PC-3 (cell line): ENCODE measurements at places on chromosomes 16 and 17. TPM values are rescaled to one million over a fixed set of nuclear protein-coding genes. Genes with fewer than 3 reads are reported as not detected.

DNA sequence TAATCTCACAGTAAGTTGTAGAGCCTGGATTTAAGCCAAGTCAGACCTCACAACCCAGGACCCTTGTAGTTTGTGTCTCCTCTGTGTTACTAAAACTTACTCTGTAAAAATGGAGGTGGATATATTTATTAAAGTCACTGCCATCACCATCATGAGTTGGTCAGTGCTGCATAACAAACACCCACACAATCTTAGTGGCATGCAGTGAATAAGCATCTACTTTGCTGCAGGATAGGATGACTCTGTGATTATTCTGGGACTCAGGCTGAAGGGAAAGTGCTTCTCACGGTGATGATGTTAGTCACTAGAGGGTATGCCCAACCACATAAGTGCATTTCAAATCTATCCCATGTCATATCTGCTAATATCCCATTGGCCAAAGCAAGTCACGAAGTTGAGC is 398.7 kb downstream of the XYLT1 start:
- no peak overlapping the region for H3K4me3 ChIP-seq
- no peaks in the 10 kb centered on the region for H3K4me1 ChIP-seq

The OR4D1 gene
- not detected in 2 replicates for total RNA-seq

GRCh38 chr16:57615813-57616212 is 12.6 kb upstream of the ADGRG1 start:
- peaks cover 38% of the 10 kb centered on the region for H3K4me1 ChIP-seq
- no peaks in the 10 kb centered on the region for H3K36me3 ChIP-seq
- DNase-seq = no peak
- H3K27me3 ChIP-seq = no peaks in the 10 kb centered on the region

DNA sequence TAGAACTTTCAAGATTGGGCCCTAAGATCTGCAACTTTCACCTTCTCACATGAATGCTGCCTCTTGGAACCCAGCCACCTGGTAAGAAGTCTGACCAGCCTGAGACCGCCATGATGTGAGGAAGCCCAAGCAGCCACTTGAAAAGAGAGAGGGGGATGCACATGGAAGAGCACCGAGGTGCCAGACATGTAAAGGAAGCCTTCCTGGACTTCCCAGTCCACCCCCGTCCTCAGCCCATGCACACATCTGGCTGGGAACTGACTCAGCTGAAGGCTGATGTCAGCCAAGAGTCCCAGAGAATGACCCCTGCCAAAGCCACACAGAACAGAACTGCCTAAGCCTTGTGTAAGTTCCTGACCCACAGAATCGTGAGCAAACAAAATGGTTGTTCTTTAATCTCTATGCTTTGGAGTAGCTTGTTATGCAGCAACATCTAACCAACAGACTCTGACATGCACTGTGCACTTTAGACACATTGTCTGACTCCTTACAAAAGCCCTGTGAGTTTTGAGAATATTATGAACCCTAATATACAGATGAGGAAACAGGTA is 86.7 kb downstream of the RMI2 start:
- no peaks in the 10 kb centered on the region for H3K27me3 ChIP-seq
- no peak overlapping the region for H3K4me3 ChIP-seq
- no peaks in the 10 kb centered on the region for H3K4me1 ChIP-seq
- H3K27ac ChIP-seq = no peak overlapping the region
- no peaks in the 10 kb centered on the region for H3K36me3 ChIP-seq

- H3K4me1 ChIP-seq = no peaks in the 10 kb centered on the region
- H3K27me3 ChIP-seq = no peaks in the 10 kb centered on the region
- no peak overlapping the region for H3K4me3 ChIP-seq
- H3K36me3 ChIP-seq = no peaks in the 10 kb centered on the region
These were observed 17.6 kb upstream of the MAF start for GRCh38 chr16:79618041-79618691.

DNA sequence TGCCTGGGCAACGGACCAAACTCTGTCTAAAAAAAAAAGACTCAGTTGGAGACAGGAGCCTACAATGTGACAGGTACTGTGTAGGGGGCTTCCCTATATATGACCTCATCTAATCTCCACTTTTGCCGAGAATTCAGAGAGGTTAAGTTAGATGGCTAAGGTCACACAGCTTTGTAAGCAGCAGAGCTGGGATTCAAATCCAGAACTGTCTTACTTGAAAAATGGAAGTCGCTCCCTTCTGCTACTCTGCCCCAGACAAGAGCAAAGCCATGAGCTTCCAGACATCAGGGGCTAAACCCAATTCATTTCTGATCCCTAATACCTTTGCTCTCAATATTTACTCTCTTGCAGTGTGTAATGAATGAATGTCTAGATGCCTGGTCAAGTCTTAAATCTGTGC is 41.5 kb upstream of the ABCC12 start:
- peaks cover 10% of the 10 kb centered on the region for H3K4me1 ChIP-seq
- no peaks in the 10 kb centered on the region for H3K27me3 ChIP-seq
- H3K4me3 ChIP-seq = no peak overlapping the region
- no peak overlapping the region for H3K27ac ChIP-seq
- no peaks in the 10 kb centered on the region for H3K36me3 ChIP-seq

The ERI2 gene
- 13.2 and 15.4 TPM in 2 replicates for total RNA-seq

The NPIPB8 gene
- total RNA-seq = 1.1 TPM in 1 of 2 replicates, not detected in the other

GRCh38 chr17:76493505-76494167 is 7.6 kb downstream of the RHBDF2 start:
- H3K4me1 ChIP-seq = peaks cover 24% of the 10 kb centered on the region
- H3K36me3 ChIP-seq = no peaks in the 10 kb centered on the region
- H3K4me3 ChIP-seq = no peak overlapping the region
- no peaks in the 10 kb centered on the region for H3K27me3 ChIP-seq

DNA sequence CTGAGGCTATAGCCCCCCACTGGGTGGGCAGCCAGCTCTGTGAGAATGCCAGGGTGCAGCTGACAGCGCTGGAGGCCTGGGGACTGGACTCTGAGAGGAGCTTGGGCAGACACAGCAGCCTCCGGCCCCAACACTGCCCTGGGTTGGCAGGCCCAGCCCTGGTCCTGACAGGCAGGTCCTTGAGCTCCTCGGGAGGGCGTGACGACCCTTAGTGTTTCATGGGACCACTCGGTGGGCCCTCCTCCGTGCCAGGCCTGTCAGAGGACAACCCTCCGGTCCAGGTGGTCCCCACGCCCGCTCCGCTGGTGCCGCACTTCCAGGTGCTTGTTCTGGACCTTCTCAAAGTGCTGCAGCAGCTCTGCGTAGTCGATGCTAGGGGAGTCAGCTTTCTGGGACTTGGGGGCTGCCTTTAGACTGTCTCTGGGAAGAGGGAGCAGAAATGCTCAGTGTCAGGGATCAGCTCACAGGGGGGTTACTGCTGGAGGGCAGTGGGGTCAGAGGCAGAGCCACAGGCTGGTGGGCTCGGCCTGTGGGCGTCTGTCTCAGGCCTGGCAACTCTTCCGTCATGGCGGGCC is 1.9 kb upstream of the MTSS2 start:
- H3K4me1 ChIP-seq = peaks cover 18% of the 10 kb centered on the region
- H3K27ac ChIP-seq = no peak overlapping the region

- no peak overlapping the region for H3K27ac ChIP-seq
- H3K4me1 ChIP-seq = peaks cover 3% of the 10 kb centered on the region; the same call in 1 of the 2 replicates
- H3K36me3 ChIP-seq = no peaks in the 10 kb centered on the region
- no peaks in the 10 kb centered on the region for H3K27me3 ChIP-seq
- DNase-seq = no peak
- H3K4me3 ChIP-seq = no peak overlapping the region
These were observed 9.2 kb upstream of the SSTR2 start for GRCh38 chr17:73155410-73156165.

The GFAP gene
- 0.29 and 0.46 TPM in 2 replicates for total RNA-seq

- peaks cover 30% of the 10 kb centered on the region for H3K36me3 ChIP-seq
- H3K4me3 ChIP-seq = no peak overlapping the region
- H3K27ac ChIP-seq = no peak overlapping the region
- H3K4me1 ChIP-seq = no peaks in the 10 kb centered on the region
- H3K27me3 ChIP-seq = no peaks in the 10 kb centered on the region
These were observed 17.2 kb downstream of the TBCD start for GRCh38 chr17:82769041-82769440.

The TMEM106A gene
- total RNA-seq = not detected in 2 replicates

- H3K36me3 ChIP-seq = no peaks in the 10 kb centered on the region
- H3K27me3 ChIP-seq = no peaks in the 10 kb centered on the region
- H3K27ac ChIP-seq = no peak overlapping the region
- peaks cover 22% of the 10 kb centered on the region for H3K4me1 ChIP-seq
- no peak overlapping the region for H3K4me3 ChIP-seq
These were observed 92.8 kb downstream of the AMFR start for GRCh38 chr16:56332464-56333079.

GRCh38 chr17:77677211-77677610 is 281.3 kb upstream of the TNRC6C start:
- no peak overlapping the region for H3K4me3 ChIP-seq
- H3K27me3 ChIP-seq = peaks cover 78% of the 10 kb centered on the region
- H3K36me3 ChIP-seq = no peaks in the 10 kb centered on the region
- no peak overlapping the region for H3K27ac ChIP-seq
- no peak for DNase-seq

DNA sequence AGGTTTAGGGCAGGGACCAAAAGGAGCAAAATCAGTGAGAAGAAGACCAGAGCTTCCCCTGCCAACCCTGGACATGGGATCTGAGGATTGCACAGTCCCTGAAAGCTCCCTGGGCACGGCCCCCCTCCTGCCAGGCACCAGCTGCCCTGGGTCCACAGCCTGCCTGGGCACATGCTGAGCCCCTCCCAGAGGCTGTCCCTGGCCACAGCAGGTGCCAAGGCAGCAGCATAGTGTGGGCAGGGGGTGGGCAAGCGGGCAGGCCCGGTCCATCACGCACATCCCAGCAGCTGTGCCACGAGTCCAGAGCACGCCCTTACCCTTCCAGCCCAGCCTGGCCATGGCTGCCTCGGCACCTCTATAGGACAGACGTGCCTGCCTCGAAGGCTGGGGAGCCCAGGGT is 12.7 kb downstream of the SCN4A start:
- H3K36me3 ChIP-seq = no peaks in the 10 kb centered on the region
- H3K4me1 ChIP-seq = no peaks in the 10 kb centered on the region
- H3K27me3 ChIP-seq = no peaks in the 10 kb centered on the region
- DNase-seq = no peak
- H3K4me3 ChIP-seq = no peak overlapping the region
- no peak overlapping the region for H3K27ac ChIP-seq

GRCh38 chr17:76584427-76585032 is 1.1 kb downstream of the ST6GALNAC2 start:
- 0 out of 2 replicates have a peak, but pooled peaks cover 4% of the 10 kb centered on the region for H3K4me1 ChIP-seq
- no peak for DNase-seq
- no peak overlapping the region for H3K27ac ChIP-seq
- H3K4me3 ChIP-seq = peak overlapping the region; percentile 80
- no peaks in the 10 kb centered on the region for H3K36me3 ChIP-seq

The CPHXL2 gene
- not detected in 2 replicates for total RNA-seq

DNA sequence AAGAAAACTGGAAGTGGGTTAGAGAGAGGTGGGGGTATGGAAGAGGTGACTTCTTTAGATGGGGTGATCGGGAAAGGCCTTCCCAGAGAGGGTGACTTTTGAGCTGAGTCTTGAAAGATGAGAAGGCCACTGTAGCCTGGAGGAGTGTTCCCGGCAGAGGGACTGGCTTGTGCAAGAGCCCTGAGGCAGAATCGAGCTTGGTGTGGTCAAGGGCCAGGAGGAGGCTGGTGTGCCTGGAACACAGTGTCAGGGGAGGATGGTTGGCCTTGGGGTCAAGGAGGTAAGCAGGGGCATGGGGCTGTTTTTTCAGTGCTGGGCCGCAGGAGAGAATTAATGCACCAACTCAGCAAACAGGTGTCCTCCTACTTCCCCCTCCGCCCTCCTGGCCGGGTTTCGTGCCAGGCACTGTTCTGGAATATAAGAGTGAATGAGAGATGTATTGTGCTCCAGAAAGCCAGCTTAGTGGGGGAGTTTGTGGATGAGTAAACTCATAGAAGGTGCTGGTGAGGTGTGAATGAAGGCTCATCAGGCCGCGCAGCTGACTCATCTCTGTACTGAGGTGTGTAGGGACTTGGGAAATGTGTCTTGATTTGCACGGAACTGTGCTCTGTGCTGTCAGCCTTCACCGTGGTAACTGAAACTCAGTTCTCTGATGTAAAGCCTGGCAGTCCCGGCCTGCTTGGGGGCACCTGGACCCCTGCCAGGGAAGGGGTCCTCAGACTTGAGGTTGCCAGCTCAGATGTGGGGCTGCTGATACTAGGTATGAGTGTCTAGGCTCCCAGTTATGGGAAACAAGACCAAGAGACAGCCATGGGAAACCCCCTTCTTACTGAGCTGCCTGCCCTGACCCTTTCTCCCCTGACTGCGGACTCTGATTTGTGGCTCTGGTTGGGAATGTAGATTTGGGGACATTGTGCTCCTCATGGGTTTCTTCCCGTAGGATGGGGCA is 15.3 kb downstream of the KSR1 start:
- no peak for DNase-seq
- H3K27me3 ChIP-seq = no peaks in the 10 kb centered on the region
- H3K36me3 ChIP-seq = no peaks in the 10 kb centered on the region
- no peak overlapping the region for H3K27ac ChIP-seq
- no peaks in the 10 kb centered on the region; the same call in 1 of the 2 replicates for H3K4me1 ChIP-seq

GRCh38 chr17:49513641-49514040 is 18.5 kb downstream of the NGFR start:
- H3K4me3 ChIP-seq = no peak overlapping the region
- no peaks in the 10 kb centered on the region for H3K27me3 ChIP-seq
- H3K27ac ChIP-seq = no peak overlapping the region
- H3K4me1 ChIP-seq = peaks cover 14% of the 10 kb centered on the region
- DNase-seq = no peak

- no peaks in the 10 kb centered on the region for H3K27me3 ChIP-seq
- H3K27ac ChIP-seq = no peak overlapping the region
- H3K36me3 ChIP-seq = no peaks in the 10 kb centered on the region
- no peaks in the 10 kb centered on the region for H3K4me1 ChIP-seq
These were observed 435 bp downstream of the C1QTNF8 start for GRCh38 chr16:1095450-1096168.

DNA sequence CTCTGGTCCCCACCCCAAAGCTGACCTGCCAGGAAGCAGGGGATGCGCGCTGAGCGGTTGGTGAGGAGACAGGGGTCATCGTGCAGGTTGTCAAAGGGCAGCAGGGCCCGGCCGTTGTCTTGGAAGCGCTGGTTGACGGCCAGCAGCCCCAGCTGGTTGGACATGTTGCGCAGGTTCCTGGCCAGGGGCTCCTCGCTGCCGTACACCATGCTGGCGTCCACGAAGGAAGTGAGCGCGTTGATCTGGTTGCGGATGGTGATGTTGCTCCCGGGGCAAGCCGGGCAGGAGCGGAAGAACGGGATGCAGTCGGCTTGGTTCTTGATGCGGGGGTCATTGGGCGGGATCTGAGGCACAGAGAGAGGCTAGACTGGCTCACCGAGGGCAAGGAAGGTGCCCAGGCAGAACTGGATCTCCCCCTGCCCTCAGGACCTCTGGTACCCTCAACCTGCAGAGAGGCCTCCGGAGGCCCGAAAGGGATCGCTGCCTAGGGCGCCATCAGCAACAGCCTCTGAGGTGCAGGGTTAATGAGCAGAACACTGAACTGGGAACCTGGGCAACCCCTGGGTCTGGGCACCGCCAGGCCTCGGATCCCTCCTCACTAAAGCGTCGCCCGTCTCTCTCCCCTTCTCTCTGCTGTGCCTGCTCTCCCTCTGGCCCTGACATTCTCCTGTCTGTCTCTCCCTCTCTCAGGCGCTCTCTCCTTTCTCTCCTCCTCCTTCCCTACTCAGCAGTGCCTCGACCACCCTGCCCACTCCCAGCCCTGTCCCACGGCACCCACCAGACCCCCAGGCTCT is 2.7 kb downstream of the MPO start:
- no peak overlapping the region for H3K4me3 ChIP-seq
- no peaks in the 10 kb centered on the region for H3K36me3 ChIP-seq
- H3K27ac ChIP-seq = no peak overlapping the region
- H3K4me1 ChIP-seq = no peaks in the 10 kb centered on the region
- no peak for DNase-seq

GRCh38 chr17:28725660-28726225 is 290 bp downstream of the TLCD1 start:
- no peaks in the 10 kb centered on the region for H3K27me3 ChIP-seq
- peaks cover 37% of the 10 kb centered on the region for H3K4me1 ChIP-seq
- H3K4me3 ChIP-seq = peak overlapping the region; percentile 60
- H3K27ac ChIP-seq = peak overlapping the region; percentile 74
- peaks cover 37% of the 10 kb centered on the region for H3K36me3 ChIP-seq
- DNase-seq = peak; percentile 68

The IKZF3 gene
- under 0.01 TPM in 1 of 2 replicates, not detected in the other for total RNA-seq

The KCNG4 gene
- 0.04 TPM in 1 of 2 replicates, not detected in the other for total RNA-seq

The ACE gene
- total RNA-seq = 8.7 and 9.1 TPM in 2 replicates
